ENCODE measurements at places on chromosomes 16 and 17.

GRCh38 chr17:36004594-36005108 lies 3.3 kb upstream of the CCL15 start:
- no peak for DNase-seq

DNA sequence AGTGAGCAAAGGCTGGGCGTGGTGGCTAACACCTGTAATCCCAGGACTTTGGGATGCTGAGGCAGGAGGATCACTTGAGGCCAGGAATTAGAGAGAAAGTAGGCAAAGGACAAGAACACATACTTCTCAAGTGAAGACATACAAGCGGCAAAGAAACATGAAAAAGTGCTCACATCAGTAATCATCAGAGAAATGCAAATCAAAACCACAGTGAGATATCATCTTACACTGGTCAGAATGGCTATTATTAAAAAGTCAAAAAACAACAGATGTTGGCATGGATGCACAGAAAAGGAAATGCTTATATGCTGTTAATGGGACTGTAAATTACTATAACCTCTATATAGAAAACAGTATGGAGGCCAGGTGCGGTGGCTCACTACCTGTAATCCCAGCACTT lies 12.2 kb upstream of the SLX4 start:
- DNase-seq: no peak

DNA sequence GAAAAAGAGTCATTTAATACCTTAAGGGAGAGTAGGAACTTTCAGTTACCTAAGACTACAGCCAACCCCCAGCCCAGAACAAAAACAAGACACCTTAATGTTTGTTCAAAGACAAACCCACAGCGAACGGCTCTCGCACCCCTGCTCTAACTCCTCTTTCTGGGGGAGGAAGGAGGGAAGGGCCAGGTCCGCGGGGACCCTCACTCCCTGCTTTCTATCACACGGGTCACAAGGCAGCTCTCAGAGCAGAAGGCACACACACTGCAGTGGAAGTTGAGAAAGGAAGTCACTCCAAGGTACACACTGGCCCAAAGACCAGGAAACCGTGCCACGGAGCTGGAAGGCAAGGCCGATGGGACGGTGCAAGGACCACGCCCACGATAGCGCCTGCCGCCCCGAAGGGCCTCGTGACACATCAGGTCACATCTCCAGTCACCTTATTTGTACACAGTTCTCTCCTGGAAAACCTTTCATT lies 10.0 kb downstream of the LITAFD start:
- no peak for DNase-seq

GRCh38 chr17:38613981-38614779 lies 8.4 kb upstream of the SRCIN1 start:
- DNase-seq: no peak

DNA sequence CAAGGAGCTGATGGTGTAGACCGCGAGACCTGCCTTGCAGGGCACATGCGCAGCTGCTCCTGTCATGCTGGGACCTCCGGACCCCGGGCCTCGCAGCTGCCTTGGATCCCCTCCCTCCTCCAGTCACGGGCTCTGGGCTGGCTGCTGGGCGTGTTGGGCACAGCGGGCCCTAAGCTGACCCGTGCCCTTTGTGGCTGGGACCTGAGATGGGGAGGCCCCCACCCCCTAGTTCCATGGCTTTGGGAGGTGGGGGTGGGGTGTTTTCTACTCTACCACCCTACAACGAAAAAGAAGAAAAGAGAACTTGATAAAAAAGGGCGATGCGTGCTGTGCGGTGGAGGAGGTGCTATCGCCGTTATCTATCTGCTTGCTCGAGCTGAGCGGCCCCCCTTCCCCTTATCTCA lies 14.5 kb downstream of the ZFPM1 start:
- DNase-seq: no peak

- DNase-seq: no peak
Measured at GRCh38 chr16:24609740-24610415, 70.5 kb downstream of the RBBP6 start.

DNA sequence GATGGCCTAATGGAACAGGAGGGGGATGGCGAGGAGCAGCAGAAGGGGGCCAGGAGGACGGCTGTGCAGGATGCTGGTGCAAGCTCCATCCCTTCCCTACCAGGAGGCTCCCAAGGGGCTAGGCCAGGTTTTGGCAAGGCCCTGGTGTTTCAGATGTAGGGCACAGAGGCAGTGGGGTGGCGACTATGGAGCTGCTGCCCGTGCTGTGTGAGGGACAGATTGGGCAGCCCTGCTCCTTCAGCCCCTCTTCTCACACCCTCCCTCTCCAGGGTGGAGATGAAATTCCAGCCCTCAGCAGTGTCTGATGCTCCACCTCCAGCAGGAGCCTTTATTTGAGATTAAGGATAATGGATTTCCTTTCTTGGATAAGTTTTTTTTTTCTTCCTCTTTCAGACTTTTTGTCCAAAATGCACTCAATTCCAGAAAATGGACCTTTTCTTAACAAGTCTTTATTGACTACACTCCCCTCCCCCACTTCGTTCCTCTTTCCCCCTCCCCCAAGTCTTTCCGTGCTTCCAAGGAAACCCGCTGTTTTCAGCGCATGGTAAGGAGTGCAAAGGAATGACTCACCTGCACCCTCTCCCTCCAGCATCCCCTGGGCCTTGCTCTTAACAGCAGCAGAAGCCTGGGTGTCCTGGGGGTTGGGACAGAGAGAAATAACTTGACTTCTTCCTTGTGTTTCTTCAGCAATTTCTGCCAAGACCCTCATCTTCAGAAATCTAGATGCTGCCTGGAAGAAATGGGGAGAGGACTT lies 95.2 kb downstream of the CCDC182 start:
- no peak for DNase-seq

- DNase-seq: no peak
Measured at GRCh38 chr16:57253466-57253865, 8.4 kb downstream of the ARL2BP start.

- no peak for DNase-seq
Measured at GRCh38 chr16:55467898-55468297, 11.1 kb upstream of the MMP2 start.

- DNase-seq: no peak
Measured at GRCh38 chr17:77802811-77803220, 155.7 kb upstream of the TNRC6C start.

DNA sequence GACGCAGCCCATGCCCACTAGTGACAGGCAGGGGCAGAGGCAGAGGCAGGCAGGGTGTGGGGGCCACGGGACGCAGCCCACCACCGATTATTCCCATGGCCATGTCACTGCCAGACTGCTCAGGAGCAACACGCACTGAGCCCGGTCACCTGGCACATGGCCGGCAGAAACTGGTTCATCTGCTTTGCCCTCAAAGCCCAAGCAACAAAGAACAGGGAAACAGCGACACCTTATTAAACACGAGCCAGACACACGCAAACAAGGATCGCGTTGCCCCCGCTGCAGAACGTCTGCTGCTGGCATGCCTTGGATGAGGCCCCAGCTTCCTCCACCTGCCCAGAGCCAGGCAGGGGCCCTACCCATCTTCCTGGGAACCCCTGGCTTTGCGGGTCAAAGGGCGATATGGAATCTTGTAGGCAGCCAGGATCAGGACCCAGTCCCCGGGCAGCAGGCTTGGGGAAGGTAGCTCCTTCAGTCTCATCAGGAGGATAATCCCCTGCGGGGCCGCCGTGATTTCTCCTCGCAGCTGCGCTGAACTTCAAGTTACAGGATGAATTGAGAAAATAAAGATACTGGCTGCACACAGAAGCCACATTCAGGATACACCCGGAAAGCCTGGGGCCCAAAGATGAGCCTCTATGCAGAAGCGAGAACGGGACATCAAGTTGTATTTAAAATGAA lies 4.8 kb downstream of the TBC1D16 start:
- no peak for DNase-seq

DNA sequence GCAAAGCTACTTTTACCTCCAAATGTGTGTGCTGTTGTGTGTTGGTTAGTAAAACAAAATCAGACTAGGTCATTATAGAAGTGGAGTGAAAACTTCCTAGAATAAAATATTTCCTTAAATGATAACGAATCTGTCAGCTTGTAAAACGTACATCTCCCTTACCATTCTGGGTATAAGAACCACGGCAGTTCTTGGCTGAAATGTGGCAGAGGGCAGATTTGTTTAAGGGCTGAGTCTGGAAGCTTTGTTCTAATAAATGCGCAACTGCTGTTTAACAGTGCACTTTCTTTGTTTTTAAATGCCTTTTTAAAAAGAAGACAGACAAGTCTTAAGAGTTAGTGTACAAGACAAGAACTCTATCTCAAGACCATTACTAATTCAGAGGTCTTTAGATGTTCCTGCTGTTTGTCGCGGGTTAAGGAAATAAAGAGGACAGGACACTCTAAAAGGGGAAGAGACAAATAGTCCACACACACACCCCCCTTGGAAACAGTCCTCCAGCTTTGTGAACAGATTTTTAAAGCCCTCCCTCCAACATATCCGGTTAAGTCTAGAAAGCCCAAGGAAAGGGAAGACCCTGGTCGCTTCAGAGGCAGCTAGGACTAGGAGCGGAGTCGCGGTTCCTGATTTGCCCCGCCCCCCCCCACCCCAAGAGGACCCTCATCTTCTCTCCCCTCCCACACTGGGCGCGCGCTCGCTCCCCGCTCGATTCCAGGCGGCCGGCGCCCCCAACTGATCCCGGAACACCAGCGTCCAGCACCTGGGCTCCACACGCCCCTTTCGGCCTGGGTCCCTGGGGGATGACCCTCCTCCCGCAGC lies 658 bp downstream of the SYNRG start:
- DNase-seq: peak; percentile 2

- DNase-seq: no peak
Measured at GRCh38 chr16:67655363-67655762, 4.7 kb downstream of the ACD start.

GRCh38 chr17:64320613-64321553 lies 57.8 kb upstream of the TEX2 start:
- DNase-seq: peak; percentile 11

GRCh38 chr16:9135797-9136196 lies 44.4 kb downstream of the HAPSTR1 start:
- DNase-seq: no peak

- no peak for DNase-seq
Measured at GRCh38 chr16:55017321-55017720, 86.7 kb downstream of the IRX5 start.

GRCh38 chr17:69949496-69949895 lies 125.5 kb upstream of the KCNJ16 start:
- no peak for DNase-seq

GRCh38 chr16:6804461-6804860 lies 528.2 kb upstream of the RBFOX1 start:
- no peak for DNase-seq

GRCh38 chr16:13883276-13883675 lies 36.7 kb upstream of the ERCC4 start:
- no peak for DNase-seq

- no peak for DNase-seq
Measured at GRCh38 chr17:41307647-41308046, 1.5 kb downstream of the KRTAP16-1 start.

GRCh38 chr16:85354686-85355514 lies 242.6 kb upstream of the CIBAR2 start:
- DNase-seq: no peak

DNA sequence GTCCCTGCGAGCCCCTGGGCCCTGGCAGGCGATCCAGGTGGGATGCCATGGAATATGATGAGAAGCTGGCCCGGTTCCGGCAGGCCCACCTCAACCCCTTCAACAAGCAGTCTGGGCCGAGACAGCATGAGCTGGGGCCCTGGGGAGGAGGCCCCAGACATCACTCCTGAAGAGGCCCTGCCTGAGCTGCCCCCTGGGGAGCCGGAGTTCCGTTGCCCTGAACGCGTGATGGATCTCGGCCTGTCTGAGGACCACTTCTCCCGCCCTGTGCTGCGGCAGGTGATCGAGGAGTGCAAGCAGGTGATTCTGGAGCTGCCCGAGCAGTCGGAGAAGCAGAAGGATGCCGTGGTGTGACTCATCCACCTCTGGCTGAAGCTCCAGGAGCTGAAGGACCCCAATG lies 33.1 kb downstream of the CDRT15L2 start:
- DNase-seq: no peak

GRCh38 chr16:14199199-14199598 lies 128.1 kb downstream of the MRTFB start:
- DNase-seq: no peak

GRCh38 chr17:57943140-57943539 lies 12.1 kb downstream of the CUEDC1 start:
- no peak for DNase-seq

- DNase-seq: no peak
Measured at GRCh38 chr17:60406887-60407286, 15.0 kb upstream of the USP32 start.

DNA sequence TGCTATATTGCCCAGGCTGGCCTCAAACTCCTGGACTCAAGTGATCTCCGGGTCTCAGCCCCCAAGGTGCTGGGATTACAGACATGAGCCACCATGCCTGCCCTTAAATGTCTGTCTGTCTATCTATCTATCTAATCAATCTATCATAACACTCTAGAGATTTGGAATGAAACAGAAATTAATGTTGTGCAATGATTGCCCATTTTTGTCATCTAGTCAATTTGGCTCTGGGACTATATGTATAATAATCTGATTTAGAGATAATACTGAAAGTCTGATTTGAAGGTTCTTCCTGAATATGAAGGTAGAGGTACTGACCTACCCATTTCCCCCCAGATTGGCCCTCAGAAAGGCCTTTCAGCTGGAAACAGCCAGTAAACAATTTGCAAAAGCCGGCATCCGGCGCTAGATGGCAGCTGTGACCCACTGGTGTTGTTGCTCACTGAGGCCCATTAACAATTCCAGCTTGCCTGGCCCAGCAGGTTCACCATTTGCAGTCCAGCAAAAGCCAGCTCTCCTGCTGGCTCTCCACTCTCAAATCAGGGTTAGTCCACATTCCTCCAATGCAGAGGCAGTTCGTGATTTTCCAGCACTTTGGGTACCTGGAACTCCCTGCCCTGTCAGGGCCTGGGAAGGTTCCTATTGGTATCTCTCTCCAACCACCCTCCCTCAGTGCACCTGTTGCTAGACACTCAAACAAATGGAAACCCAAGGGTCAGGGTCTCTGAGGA lies 22.9 kb upstream of the C16orf87 start:
- peak; percentile 55 for DNase-seq

- no peak for DNase-seq
Measured at GRCh38 chr16:69270831-69271230, 40.3 kb upstream of the VPS4A start.

- DNase-seq: no peak
Measured at GRCh38 chr17:61490540-61490975, 38.3 kb downstream of the TBX4 start.

DNA sequence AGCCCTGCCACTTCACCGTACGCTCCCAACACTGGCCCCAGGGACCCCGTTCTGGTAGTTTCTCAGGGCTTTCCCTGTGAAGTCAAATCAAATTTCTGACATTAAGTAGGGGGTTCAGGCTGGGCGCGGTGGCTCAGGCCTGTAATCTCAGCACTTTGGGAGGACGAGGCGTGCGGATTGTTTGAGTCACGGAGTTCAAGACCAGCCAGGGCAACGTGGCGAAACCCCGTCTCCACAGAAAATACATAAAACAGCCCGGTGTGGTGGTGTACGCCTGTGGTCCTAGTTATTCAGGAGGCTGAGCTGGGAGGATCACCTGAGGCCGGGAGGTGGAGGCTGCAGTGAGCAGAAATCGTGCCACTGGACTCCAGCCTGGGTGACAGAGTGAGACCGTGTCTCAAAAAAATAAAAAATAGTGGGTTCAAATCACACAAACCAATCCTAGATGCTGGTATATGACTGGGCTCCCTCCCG lies 632 bp downstream of the CYBC1 start:
- DNase-seq: no peak

Data from stimulated activated CD8-positive, alpha-beta memory T cell treated with anti-CD3 and anti-CD28 coated beads, Interleukin-2, amount 100 ng/mL, for 48 hours (primary cell).